ENCODE measurements at places on chromosomes 2 and 18. TPM values are rescaled to one million over a fixed set of nuclear protein-coding genes. Genes with fewer than 3 reads are reported as not detected.

Gene GALNT13
- total RNA-seq, result 0.44 TPM

Gene IL1B
- not detected for total RNA-seq

Gene NEB
- 2.8 TPM for total RNA-seq

Gene LOXHD1
- 0.80 TPM for total RNA-seq

Gene MAP4K3
- 69.8 TPM for total RNA-seq

Gene RBFA
- 35.2 TPM for total RNA-seq

Gene FIGN
- 13.9 TPM for total RNA-seq

Gene SPATA3
- total RNA-seq, result not detected

Gene GALM
- total RNA-seq, result 22.5 TPM

Gene CYP26B1
- total RNA-seq, result 3.8 TPM

Gene DSC3
- total RNA-seq, result 54.3 TPM

Gene TRAPPC8
- total RNA-seq, result 39.8 TPM

Gene INPP5D
- 20.3 TPM for total RNA-seq

Gene PDE11A
- total RNA-seq, result 2.3 TPM

Gene DYNAP
- not detected for total RNA-seq

Gene NT5DC4
- total RNA-seq, result not detected

Gene PAX3
- total RNA-seq, result 2.3 TPM

Gene CD8B2
- 0.29 TPM for total RNA-seq

Gene B3GNT7
- total RNA-seq, result 2.3 TPM

Gene ZNF513
- 22.5 TPM for total RNA-seq

Measured in breast epithelium (tissue), 4 donors.